Stimulated activated CD8-positive, alpha-beta memory T cell treated with anti-CD3 and anti-CD28 coated beads, Interleukin-7, amount 100 ng/mL, for 1 hour (primary cell): ENCODE measurements at places on chromosomes 12 and 14.

DNA sequence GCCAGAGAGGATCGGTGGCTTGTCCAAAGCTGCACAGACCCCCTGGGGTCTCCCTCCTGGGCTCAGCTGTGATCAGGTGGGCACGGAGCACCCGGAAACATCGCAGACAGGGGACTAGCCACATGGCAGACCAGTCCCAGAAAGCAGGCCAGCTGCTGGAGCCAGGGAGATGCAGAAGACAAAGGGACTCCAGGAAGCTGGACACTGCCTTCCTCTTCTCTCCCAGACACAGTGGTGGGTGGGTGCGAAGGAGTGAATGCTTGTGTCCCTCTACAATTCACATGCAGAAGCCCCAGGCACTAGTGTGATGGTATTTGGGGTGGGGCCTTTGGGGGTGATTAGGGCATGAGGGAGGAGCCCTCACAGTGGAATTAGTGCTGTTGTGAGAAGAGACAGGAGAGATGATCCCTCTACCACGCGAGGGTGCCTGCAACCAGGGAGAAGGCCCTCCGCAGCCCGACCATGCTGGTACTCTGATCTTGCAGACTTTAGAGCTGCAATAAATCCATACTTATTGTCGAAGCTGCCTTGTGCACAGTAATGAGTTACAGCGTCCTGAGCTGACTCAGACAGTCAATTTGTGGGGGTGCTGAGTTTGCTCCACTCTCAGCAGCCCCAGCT is 95.2 kb downstream of the CALM1 start:
- DNase-seq = no peak

- DNase-seq = no peak
These were observed 360.5 kb upstream of the TMPO start for GRCh38 chr12:98154850-98155249.

GRCh38 chr14:101754893-101755292 is 6.6 kb upstream of the PPP2R5C start:
- no peak for DNase-seq

DNA sequence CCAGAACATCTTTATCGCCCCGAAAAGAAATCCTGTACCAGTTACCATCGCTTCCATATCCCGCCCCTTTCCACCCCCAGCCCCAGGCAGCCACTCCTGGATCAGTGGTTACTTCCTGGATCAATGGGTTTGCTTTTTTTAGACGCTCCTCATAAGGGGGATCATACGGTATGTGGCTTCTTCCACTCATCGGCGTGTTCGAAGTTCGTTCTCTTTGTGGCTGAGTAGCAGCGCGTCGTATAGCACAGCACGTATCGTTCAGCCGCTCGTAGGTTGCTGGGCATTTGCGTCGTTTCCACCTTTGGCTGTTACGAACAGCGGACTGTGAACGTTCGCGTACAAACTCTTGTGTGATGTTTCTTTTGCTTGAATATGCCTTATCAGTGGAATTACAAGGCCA is 1.8 kb downstream of the NOC4L start:
- no peak for DNase-seq

DNA sequence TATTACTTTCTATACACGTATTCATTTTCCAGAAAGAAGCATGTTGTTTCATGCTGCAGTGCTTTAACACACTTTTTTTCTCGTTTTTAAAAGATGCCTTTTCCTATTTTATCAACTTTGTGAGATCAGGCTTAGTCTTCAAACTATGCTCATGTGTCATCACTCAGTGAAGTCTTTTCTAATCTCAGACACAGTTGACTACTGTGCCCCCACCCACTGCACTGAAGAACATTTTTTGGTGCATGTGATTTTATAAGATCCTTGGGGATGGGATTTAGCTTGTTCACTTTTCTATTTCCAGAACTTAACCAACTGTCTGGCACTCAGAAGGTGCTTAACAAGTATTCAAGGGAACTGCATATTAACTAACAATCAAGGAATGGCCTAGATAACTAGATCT is 85.5 kb downstream of the CDK17 start:
- no peak for DNase-seq

DNA sequence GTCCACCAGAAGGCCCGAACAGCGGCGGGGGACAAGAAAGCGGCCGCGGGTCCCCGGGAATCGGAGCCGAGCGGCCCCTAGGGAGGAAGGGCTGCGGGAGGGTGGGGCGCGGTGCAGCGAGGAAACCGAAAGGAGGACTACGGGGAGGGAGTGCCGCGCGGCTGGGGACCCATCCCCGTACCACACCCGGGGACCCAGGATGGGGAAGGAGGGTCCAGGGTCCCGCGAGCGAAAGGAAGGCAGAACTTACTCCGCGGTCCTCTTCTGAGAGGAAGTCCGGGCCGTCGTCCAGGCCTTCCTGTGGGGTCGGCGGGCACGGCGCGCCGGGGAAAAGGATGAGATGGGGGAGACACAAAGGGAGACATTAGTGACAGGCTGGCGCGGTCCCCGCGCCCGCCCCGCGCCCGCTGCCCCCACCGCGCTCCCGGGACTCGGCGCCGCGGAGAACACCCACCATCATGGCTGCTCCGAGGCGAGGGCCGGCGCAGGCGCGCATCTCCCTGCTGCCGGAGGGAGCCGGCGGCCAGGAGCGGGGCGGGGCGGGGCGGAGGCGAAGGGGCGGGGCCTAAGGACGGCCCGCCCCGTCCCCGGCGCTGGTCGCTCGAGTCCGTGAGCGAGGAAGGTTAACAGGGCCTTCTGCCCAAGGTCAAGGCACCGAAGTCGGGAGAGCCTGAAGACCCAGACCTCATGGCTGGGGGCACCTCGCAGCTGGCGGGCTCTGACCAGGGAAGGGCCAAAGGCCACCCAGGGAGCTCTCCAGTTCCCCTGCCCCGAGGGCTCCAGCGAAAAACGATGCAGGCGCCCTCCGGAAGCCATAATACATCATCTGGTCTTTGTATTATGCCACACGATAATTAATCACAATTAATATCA is at the start of gene SNX6:
Gene SNX6 (minus strand): TSS at position 492 of the 873 bp plus-strand sequence. CDS start 32 bp downstream, at position 460.
- DNase-seq = peak; percentile 65

DNA sequence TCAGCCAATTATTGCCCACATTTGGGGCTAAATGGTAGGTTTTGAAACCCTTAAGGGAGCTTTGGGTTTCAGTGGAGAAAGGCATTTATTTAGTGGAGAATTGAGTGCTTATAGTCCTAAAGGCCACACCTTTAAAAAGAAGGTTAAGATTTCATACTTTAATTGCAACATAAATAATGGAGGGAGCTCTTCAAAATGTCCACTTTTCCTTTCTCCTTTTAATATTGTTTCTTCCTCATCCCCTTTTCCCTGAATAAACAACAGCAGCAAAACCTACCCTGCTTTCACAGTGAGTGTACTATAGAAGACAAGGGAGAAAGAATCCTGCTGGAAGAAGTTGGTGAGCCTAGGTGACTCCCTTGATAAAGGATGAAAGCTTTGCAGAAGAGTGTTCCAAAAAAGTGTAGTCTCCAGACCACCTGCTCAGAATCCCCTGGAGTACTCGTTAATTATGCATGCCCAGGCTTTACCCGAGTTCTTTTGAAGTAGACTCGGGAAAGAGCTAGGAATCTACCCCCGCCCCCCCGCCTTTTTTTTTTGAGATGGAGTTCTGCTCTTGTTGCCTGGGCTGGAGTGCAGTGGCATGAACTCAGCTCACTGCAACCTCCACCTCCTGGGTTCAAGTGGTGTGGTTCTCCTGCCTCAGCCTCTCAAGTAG is 11.5 kb upstream of the EID3 start:
- DNase-seq = no peak

- DNase-seq = no peak
These were observed 21.7 kb downstream of the GALNT16 start for GRCh38 chr14:69281450-69282169.

DNA sequence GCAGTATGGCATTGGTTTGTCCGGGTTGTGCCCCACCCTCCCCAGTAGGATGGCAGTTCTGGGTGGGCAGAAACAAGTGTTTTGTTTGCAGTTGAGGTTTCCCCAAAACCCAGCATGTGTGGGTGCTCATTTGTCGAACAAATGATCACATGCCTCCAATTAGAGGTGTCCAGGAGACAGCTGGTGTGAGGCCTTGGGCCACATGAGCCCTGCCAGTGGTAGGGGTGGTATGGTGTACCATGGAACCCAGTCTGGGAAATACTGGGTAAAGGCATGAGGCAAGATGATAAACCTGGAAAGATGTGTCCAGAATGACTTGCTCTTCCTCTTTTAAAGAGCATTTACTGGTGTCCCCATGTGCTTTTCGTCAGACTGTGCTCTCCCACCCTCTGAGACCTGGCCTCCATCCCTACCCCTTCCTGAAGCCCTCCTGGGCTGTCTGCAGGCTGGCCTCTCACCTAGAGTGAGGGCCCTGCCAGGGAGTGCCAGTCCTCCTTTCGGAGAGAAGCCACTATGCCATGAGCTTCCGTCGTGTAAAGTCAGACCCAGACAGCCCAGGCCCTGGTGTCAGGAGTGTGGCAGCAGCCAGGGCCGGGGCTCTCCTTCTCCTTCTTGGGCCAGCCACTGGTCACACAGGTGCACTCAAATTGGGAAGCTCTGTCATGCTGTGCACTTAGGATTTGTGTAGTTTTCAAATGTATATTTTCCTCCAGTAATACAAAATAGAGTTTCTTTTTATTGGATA is 17.6 kb downstream of the ANKRD9 start:
- DNase-seq = no peak

- no peak for DNase-seq
These were observed 24.4 kb upstream of the HSP90B1 start for GRCh38 chr12:103905730-103906349.

DNA sequence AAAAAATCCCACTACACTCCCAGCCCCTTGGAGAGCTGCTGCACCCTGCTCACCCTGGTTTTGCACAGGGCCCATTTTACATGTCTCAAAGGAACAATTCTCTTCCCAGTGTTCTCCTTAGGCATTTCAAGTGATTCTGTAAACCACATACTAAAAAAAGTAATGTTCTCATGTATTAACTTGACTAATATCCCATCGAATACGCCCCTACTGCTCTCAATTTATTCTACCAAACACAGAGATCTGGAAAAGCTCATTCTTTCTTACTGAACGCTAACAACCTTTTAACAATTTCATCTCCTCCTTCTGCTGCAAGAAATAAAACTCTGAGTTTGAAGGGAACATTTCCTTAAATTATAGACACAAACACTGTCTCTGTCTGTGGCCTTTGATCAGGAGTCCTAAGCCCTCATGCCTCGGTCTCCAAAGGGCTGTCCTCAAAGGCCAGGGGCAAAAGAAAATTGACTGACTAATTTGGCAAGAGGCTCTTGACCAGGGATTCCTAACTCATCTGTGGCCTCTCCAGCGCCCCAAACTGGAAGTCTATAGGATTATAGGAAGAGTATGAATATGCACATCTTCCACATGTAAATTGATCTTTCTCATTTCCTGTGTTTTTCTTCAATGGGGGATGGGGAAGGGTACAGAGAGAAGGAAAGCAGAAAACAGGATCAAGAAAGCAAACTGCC is 17.1 kb upstream of the TSPAN11 start:
- no peak for DNase-seq

DNA sequence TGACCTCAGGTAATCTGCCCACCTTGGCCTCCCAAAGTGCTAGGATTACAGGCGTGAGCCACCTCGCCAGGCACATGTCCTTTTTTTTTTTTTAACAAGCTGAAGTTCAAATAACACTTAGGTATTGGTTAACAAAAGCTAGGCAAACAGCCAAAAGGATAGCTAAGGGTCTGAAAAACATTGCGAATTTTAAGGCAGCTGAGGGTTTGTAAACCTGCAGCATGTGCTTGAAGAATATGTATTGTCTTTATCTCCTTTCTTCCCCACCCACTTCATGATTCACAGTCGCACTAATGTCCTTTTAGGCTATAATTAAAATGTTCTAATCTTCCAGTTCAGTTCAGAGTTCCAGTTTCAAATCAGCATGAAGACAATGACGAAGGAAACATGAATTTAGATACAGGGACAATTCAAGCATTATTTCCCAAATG is 30.1 kb upstream of the CERS5 start:
- no peak for DNase-seq

DNA sequence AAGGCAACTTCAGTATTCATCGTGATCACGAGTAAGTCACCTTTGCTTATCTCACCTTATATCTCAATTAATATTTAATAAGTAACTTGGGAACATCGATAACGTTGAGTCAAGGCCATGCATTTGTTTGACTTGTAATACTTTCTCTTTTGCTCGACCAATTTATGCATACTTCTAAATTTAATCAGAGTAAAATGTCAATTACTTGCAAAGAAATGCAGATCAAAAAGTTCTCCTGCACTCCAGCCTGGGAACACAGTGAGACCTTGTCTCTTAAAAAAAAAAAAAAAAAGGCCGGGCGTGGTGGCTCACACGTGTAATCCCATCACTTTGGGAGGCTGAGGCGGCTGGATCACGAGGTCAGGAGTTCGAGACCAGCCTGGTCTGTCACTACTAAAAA is 11.8 kb upstream of the HIP1R start:
- no peak for DNase-seq

GRCh38 chr12:14956024-14956891 is 5.1 kb downstream of the ARHGDIB start:
- DNase-seq = no peak

GRCh38 chr14:61257469-61258057 is 23.6 kb downstream of the TMEM30B start:
- no peak for DNase-seq

DNA sequence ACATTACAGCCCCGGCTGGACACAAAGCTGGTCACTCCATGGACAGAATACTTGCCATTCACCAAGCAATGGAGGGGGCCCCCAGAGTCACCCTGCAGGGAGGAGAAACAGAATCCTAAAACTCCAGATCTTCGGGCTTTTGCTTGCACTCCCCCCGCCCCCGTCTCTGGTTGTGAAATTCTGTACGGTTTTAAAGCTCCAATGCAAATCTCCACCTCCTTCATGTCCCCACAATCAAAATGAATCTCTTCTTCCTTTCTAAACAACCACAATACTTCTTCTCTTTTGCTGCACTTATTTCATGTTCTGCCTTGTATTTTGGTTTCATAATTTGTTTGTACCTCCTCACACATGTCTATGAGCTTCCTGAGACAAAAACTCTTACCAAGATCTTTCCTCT is 5.8 kb upstream of the BIN2 start:
- no peak for DNase-seq

DNA sequence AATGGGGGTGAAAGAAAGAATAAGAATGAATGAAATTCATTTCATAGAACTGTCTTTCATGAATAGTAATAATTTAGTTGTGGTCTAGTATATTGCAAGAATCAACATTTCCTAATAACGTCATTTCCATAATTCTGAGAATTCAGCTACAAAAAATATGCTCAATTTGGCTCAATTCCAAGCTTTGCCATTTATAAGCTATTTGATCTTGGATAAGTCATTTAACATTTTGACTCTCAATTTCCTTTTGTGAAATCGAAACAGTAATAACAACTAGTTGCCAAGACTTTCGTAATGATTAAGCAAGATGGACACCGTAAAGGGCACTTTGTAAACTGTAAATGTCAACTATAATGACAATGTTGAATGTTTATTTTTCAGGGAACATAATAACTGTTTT is 18.1 kb downstream of the NOS1 start:
- DNase-seq = no peak

DNA sequence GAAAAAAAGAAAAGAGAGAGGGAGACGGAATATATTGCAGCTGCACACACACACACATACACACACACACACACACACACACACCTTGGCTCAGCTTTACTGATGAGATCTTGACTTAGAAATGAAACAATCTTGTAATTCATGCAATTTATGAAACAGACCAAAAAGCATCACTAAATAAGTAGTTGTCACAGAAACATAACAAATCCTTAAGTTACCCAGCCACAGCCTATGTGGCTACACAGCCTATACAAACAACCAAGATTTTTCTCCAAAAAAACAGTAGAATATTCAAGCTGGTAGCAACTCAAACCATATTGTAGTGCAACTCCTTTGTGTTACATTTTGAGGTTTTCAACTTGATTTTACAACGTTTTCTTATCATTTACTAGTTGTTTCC is 37.9 kb upstream of the GNG2 start:
- no peak for DNase-seq
